ENCODE measurements at places on chromosomes 2 and 18.
A peak's percentile ranks its signal among the peaks of the same experiment; 100 is the strongest.

GRCh38 chr2:60811491-60812375 lies 55.7 kb downstream of the PAPOLG start:
- no peak for DNase-seq

DNA sequence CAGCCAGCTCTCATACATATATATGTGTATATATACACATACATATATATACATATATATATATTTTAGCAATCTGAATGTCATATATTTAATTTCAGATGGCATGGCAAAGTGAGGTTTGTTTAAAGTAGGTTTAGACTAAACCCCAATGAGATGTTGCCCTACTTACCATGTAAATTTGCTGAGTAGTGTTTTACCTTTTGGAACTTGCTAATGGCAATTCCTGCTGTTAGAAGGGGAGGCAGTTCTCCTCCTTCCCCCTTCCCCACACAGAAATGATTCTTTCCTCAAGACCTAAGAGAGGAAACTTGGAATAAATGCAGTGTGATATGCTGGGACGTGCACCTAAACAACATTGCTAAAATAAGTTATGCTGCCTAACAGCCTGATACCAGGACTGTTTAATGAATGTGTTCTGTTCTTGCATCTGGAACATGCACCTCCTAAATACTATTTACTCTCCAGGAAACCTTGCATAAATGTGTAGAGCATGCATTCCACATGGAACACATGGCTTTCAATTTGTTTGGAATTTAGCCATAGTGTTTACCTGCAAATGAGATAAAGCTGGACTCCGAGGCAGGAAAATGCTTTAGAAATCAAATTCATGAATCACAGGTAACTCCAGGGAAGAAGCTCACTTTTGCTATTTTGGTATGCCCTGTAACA lies 252.9 kb upstream of the SIX3 start:
- no peak for DNase-seq

DNA sequence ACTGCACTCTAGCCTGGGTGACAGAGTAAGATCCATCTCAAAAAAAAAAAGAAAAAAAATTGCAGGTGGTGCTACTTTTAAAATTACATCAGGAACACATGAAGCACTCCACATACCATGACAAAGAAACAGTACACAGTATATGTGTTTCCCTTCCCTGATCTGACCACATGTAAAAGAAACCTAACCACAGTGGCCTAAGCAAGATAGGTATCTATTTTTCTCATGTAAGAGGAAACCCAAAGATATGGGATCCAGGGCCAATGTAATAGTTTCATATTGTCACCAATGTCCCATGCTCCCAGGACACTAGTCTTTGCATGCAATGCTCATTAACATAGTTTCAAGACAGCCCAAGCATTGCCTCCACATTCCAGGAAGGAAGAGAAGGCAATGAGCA lies 99.9 kb downstream of the DYM start:
- DNase-seq: no peak

GRCh38 chr18:33372442-33372841 lies 68.1 kb downstream of the CCDC178 start:
- no peak for DNase-seq

DNA sequence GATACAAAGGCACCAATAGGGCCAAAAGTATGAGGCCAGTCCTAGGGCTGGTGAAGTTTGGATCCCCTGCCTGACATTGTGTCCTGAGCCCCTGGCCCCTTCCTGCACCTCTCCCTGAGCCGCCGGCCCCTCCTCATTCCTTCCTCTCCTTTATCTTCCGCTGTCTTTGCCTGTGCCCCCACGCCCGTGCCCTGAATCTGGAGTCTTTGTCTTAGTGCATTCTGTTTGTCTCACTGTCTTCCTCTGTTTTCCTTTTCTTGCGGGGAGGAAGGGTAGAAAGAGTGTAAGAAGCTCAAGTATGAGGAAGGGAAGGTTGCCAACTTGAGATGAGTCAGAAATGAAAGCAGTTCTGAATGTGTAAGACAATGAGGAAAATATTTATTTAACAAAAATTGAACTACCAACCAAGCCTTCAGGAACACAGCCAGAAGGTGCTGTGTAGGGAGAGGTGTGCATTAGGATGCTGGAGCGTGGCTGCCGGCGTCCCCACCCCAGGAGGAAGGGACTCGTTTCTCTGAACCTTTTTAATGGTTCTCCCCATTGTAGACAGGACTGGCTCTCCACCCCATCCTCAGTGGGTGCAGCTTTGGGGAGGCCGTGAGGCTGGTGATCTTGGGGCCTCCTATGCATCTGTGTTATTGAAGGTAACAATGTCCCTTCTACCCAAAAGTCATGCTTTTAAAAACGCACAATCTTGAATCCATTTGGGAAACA lies 133.1 kb downstream of the NEDD4L start:
- DNase-seq: peak; percentile 71

DNA sequence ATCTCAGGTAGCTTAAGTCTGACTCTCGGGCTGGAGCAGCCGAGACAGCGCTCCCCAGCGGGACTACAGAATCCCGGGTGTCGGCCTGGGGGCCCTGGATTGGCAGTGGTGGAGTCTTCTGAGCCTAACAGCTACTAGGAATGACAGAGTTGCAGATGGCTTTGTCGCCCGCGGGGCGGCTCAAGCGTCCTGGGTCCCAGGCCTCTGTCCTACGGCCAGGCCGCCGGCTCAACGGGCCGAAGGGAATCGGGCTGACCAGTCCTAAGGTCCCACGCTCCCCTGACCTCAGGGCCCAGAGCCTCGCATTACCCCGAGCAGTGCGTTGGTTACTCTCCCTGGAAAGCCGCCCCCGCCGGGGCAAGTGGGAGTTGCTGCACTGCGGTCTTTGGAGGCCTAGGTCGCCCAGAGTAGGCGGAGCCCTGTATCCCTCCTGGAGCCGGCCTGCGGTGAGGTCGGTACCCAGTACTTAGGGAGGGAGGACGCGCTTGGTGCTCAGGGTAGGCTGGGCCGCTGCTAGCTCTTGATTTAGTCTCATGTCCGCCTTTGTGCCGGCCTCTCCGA lies 8.8 kb downstream of the SIX2 start:
- DNase-seq: no peak

DNA sequence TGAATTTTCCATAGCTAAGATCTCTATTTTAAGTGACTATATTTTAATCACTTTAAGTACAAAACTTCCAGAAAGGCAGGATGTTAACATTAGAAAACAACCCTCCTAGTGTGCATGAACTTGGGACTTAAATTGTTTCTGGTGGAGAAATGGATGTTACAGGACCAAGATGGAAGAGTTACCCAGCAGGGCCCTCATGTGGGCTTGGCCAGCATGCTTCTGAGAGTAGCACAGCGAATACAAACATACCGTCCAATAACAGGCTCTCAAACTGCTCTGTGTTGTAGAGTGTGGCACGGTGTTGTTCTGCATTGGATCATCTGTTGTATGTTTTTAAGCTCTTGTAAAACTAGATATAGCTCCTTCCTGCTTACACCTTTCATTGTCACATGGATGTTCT lies 346.1 kb upstream of the SMIM21 start:
- no peak for DNase-seq

- DNase-seq: no peak
These were observed 321.9 kb upstream of the GALNT5 start for GRCh38 chr2:156935616-156936015.

GRCh38 chr2:26682155-26682554 lies 10.4 kb upstream of the KCNK3 start:
- DNase-seq: no peak

- DNase-seq: no peak
These were observed 1475.7 kb upstream of the TMEFF2 start for GRCh38 chr2:193670478-193670877.

GRCh38 chr2:166764702-166765101 lies 123.6 kb upstream of the XIRP2 start:
- DNase-seq: no peak

DNA sequence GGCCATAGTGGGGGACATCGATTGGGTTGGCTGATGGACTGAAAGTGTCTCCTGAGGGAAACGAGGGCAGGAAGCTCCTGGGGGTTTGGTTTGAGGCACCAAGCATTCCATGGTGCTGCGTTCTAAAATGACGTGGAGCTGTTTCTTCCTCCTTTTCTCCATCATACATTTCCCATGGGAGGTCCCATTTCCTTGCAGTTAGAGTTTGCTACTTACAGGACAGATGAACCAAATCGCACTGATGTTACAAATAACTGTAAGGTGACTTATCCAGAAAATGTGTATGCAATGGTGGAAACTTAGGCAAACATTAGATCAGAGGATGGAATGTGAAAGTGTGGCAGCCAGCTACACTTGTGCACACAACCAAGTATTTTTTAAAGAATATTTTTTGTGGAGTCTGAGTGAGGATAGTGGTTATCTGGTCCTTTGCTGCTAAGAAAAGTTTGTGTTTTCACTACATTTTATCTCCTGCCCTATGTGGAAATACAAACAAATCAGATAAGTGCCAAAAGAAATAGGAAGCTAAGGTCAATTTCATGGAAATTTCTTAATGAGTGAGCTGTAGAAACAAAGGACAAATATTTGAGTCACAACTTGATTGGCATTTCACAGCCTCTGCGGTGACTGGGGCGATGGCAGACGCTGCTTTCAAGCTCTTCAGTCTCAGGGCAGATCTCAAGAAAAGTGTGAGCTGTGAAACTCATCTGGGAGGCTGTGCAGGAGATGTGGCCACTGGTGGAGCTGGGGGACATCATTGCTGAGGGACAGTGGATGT lies 256.2 kb downstream of the TSN start:
- no peak for DNase-seq

DNA sequence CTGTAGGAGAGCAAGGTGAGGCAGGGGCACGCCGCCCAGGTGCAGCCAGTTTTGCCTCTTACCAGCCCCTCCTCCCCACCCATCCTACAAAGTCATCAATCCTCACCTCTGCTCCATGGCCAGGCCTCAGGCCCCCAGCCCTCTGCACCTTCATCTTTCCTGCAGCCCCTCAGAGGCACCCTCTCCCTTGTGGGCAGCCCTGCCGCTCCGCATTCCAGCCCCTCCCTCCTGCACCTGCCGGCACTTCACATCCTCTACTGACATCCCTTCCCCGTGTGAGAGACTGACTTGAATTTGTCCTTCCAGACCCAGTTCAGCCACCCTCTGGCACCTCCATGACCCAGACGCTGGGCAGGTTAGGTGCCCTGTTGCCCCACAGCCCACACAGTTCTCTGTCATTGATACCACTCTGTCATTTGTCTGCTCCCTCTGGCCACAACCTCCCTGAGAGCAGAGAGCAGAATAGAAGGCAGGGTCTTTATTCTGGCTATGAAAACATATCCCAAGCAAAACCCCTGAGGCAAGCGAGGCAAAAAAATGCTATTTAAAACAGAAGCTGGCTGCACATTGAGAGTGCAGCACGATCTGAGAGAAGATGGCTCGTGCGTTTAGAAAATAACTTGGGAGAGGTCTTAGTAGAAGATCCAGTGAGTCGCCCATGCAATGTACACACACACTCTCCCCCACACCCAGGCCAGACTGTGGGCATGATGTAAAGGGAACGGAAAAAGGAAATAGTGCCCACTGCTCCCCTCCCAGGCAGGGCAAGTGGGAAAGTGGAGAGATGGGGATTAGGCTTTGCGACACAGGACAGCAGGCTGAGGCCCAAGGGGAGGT lies 25.9 kb downstream of the SDC1 start:
- no peak for DNase-seq

DNA sequence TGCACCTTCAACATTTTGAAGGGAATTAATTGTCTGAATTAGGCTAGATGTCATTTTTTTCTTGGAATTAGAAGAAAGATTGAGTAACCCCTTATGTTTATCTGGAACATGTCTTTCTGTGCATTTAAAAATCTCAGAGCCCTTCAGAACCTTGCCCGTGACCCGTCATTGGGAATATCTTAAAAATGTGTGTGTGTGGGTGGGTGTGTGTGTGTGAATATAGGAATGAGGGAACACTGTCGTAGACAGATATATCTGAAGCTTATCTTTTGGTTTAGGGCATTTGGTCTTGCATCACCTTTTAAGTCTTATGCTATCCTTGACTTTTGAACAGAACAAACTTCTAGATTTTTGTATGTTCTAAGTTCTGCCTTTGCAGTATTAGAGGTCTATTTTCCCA lies 13.5 kb upstream of the IL1RL1 start:
- DNase-seq: peak; percentile 43

- DNase-seq: peak; percentile 72
These were observed 39.4 kb upstream of the NCKAP5 start for GRCh38 chr2:133607679-133608078.

DNA sequence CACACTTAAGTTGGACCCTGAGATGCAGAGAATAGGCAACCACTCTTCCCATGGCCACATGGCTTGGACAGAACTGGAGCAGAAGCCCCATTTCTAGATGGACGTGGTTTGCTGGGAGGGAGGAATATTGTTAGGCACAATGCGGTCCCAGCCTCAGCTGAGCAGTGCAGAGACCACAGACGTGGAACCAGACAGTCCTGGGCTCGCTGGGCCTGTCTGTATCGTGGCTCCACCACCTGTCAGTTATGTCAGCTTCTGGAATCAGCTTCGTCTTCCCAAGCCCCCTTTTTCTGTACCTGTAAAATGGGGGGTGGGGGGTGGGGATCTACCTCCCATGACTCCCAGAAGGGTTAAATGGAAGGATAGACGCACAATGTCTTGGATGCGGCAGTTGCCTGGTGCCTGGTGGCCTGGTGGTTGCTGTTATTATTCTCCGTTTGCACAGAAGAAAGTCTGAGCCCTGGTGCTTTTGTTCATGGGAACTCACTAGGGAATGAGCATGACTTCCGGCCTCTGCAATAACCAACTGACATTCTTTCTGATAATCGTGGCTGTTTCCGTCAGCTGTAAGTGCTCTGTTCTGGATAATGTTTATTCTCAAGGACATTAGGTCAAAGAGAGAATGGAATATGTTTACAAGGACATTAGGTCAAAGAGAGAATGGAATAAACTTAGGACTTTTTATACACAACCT lies 31.4 kb downstream of the COLEC11 start:
- DNase-seq: no peak

- peak; percentile 79 for DNase-seq
These were observed at the start of gene PKDCC for GRCh38 chr2:42047488-42048298. TSS of gene PKDCC (plus strand) at chr2:42048021. CDS start at chr2:42048200, 179 bp downstream.

DNA sequence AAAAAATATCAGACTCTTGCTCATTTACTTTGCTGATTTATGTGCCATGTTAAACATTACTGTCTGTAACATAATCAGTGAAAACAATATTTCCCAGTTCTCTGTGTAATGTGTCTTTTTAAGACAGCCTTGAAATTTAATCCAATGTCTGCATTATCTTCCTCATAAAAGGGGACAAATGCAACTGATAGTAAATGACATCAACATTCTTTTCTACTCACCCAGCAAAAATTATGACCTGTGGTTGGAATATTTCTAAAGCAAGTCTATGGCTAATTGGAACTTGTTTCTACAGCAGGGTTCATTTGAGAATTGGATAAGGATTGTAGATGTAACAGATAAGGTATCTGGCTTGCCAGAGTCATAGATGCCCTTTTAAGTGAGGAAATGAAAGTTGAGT lies 34.8 kb downstream of the C1D start:
- DNase-seq: no peak

GRCh38 chr2:40292291-40292690 lies 159.6 kb downstream of the SLC8A1 start:
- DNase-seq: no peak

- DNase-seq: no peak
These were observed 265.4 kb downstream of the AFF3 start for GRCh38 chr2:99876956-99877355.

DNA sequence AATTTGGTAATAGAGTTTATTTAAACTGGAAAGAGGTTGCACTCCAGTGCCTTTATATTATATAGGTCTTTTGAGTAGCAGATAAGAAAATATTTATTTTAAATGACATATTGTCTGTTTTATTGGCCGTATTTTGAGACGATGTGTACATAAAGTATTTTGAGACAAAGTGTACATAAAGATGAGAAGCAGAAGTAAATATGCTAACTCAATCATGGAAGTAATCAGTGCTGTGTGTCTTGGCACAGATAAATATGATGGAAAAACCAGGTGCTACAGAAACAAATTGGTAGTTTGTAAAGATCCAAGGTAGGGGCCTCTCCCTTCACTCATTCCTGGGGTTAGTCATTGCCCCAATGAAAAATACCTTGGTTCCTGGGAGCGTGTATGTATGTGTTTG lies 382.9 kb downstream of the DSEL start:
- DNase-seq: no peak
